ENCODE measurements at places on chromosomes 5 and 9. TPM values are rescaled to one million over a fixed set of nuclear protein-coding genes. Genes with fewer than 3 reads are reported as not detected.
A peak's percentile ranks its signal among the peaks of the same experiment; 100 is the strongest.

GRCh38 chr9:14941501-14942405 is 31.5 kb upstream of the FREM1 start:
- no peak for DNase-seq

DNA sequence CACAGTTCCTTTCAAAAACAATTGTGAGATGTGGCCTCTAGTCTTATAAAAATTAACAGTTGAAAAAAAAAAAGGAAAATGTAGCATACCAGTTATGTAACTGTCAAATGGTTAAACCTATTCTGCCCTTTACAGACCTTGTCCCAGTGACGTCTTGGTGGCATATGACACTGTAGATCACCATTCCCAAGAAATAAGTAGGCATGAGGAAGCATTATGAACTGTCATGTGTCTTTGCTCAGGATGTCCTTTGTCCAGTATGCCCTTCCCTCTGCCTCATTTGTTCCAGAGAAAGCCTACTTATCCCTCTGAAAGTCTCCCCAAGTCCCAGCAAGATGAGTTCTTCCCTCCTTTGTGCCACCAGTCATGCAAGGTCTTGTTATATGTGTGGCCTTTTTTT is 63.2 kb downstream of the PAM start:
- DNase-seq, result no peak

The IFNA2 gene
- not detected for total RNA-seq

The MYO10 gene
- 38.8 TPM for total RNA-seq

The NRARP gene
- total RNA-seq, result 1.2 TPM

The SLC6A3 gene
- not detected for total RNA-seq

The SPINK1 gene
- total RNA-seq, result not detected

DNA sequence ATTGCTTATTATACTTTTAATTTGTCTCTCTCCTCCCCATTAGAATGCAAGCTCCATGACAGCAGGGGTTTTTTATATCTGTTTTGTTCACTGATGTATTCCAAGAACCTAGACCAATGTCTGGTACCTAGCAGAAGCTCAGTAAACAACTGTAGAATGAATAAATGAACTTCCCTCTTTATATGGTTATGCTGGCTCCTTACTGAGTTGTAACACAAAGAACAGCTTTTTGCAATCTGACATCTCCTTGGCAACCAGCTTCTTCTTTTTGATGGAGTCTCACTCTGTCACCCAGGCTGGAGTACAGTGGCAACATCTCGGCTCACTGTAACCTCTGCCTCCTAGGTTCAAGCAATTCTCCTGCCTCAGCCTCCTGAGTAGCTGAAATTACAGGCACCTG is 13.6 kb downstream of the TRMO start:
- DNase-seq, result no peak

The PDZD2 gene
- not detected for total RNA-seq

GRCh38 chr5:111954516-111955395 is 197.8 kb upstream of the NREP start:
- no peak for DNase-seq

DNA sequence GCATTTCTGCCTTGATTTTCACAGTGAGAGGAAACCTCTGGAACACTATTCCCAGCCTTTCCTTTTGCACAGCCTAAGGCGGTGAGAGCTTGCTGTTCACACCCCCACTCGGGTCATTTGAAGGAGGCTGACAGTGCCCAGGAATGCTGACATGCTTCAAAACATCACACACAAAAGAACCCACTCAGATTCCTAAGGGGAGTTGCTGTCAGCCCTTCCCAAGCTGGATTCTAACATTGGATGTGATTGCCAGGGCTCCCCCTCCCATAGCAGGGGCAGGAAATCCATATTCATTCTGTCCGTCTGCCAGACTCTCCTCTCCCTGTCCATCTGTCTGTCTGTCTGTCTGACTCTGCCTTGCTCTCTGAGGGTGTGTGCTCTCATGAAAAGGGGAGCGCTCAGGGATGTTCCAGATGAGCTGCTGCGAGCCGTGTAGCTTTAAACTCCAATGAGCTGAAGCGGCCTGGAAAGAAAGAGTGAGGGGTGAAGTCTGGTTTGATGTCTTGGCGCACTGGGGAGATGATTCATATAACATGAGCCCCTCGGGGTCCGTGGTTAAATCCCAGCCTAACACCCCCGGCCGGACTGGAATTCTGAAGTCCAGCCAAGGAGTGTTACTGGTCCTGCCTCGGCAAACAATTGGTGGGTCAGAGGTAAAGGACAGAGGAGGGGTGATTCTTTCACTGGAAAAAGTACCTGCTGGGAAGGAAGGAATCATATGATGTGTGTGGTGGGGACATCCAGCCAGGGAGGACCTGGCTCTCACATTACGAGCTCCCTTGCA is 517.0 kb downstream of the CCDC171 start:
- no peak for DNase-seq

The IRX1 gene
- total RNA-seq, result not detected

The NEURL1B gene
- 15.4 TPM for total RNA-seq

DNA sequence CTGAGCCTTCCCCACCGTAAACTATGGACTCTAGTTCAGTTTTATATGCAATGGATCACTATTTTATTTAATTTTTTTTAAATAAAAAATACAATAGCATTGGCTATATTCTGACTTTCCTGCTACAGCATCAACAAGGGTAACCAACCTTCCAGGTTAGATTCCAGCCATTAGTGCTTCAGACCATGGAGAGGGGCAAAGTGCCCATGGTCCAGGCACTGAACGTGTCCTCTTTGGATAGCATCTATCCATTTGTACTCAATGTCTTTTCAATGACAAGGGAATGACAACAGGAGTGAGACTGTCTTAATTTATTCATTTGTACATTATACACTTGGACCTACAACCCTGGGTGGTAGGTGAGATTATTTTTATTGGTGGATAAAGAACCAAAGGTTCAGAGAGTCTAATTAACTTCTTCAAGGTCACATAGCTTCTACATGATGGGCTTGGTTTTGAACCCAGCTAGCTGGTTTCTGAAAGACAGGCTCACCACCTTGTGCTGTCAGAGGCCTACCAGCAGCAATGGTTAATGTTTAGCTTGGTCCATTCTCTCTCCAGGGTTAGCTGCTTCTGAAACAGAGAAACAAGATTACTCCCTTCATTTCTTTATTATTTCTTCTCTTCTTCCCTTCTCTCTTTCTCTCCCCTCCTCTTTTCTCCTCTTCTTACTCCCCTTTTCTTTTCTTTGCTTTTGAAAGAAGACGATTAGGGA is 11.5 kb downstream of the TMEM171 start:
- DNase-seq, result no peak

DNA sequence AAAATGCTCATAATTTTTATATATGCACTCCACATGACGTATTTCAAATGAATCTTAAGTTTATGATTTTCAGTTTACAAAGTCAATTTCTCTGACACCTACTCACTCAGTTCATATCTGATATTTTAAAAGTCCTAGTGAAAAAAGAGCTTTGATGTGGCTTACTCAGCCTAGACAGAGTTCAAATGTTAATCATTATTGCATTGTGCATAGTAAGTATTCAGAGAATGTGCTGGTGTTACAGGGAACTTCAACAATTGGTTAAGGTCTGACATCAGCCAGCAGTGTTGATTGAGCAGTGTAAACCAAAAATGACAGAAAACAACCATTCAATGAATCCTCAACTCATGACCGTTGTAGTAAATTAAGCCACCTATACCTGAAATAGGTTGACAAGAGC is 147.2 kb upstream of the LHFPL2 start:
- DNase-seq, result no peak

GRCh38 chr9:2082772-2083171 is 67.6 kb downstream of the SMARCA2 start:
- DNase-seq, result no peak

- no peak for DNase-seq
These were observed 25.8 kb downstream of the WNK2 start for GRCh38 chr9:93209576-93210323.

The PAPPA gene
- total RNA-seq, result 5.3 TPM

The KLF4 gene
- total RNA-seq, result 1.00 TPM

DNA sequence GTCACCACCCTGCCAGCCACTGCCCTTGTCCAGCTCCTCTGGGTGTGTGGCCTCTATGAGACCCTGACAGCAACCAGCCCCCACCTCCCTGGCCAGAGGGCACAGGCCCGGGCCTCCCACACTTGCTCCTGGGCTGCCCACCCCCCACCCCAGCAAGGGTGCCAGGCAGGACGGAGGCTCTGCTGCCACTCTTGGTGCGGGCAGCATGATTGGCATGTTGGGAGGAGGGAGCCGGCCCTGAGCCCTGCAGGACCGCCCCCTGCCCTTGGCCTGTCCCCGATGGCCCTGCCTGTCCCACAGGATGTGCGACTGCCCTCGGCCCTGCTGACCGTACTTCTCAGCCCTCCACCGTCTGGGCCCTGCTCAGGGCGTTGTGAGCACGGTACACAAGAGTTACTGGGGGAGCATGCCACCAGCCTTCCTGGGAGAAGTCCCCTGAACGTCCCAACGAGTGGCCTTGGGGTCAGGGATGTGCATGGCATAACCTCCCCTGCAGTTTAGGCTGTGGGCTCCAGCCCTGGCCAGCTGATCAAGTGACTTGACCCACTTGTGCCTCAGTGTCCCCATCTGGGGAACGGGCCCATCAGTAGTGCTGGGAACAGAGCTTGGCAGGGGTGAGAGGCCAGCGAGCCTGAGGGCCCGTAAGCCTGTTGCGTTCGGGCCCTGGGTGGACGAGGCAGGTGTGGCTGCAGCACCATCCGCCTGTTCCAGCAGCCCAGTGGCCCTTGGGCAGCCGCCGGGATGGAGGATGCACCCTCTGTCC is 16.0 kb downstream of the GPSM1 start:
- no peak for DNase-seq

DNA sequence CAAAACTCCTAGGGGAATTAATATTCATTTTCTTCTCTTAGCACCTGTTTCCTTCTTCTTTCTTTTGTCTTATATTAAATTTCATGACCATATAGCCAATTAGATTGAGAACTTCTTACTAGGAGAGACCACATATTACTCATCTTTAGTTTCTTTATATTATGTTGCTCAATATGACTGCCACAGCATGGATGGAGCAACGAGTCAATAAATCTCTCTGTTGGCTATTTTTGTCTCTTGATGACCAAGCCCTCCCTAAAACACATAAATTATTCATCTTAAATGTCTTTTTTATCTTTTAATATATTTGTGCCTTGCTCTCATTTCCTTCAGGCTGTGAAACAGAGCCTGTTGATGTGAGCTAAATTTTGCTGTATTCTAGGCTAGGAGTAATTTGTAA is 123.0 kb downstream of the ADAMTSL1 start:
- DNase-seq, result no peak

DNA sequence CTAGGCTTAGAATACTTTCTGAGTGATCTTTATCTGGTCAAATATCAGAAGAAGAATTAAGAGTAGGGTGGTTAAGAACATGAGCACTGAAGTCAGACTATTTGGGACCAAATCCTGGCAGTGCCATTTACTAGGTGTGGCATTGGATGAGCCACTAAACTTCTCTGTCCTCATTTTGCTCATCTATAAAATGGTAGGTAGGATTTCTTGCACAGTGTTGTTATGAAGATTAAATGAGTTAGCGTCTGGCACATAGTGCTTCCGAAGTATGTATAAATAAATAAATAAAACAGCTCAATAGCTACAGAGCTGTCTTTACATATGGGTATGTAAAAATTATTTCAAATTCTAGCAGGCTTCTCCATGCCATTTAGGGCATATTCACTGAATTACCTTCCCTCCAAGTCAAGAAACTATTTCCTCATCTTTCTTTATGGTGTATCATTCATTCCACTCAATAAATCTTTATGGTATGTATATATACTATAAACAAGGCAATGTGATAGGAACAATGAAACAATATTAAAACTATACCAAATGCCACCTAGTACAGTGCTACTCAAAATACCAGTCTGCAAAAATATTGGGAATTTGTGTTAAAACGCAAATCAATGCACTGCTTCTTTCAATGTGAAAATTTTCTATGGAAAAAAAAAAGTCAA is 9.8 kb upstream of the PGGT1B start:
- DNase-seq, result no peak

DNA sequence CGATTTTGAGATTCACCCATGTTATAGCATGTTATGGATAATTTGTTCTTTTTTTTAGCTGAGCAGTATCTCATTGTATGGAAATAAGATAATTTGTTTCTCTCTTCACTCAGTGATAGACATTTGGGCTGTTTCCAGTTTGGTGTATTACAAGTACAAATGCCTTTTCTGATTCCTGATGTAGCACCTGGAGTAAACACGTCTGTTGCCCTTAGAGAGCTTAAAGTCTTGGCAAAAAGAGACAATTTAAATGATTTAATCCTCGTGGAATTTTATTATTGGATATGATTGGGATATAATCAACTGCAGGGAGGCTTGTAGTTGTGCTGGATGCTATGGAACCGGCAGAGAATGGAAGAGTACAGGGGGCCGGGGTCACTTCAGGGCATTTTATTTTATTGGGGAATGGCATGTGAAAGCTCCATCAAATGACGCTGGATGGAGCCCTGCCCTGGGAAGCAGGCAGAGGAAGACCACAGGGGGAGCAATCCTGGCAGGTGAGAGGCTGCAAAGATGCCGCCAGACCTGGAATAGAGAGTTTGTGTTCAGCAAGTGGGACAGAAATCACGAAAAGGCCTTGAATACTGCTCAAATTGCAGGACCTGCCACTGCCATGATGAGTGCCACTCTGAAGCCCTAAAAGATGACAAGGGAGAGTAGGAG is 31.0 kb upstream of the TGFBI start:
- peak; percentile 41 for DNase-seq

DNA sequence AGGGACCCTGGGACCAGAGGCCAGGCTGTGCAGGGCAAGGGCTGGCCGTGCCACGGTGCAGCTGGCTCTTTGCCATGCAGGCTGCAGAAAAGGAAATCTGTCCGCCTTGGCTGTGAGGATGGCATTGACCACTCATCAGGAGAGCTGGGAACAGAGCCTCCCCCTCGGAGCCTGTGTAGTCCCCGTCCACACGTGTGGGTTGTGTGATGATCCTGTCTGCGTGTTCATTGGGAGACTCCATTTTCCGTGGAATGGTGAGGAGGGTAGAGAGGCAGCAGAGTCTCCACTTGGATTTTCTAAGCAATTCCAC is 47.7 kb downstream of the EHMT1 start:
- no peak for DNase-seq

GRCh38 chr5:38793099-38793498 is 52.7 kb upstream of the OSMR start:
- DNase-seq, result no peak

DNA sequence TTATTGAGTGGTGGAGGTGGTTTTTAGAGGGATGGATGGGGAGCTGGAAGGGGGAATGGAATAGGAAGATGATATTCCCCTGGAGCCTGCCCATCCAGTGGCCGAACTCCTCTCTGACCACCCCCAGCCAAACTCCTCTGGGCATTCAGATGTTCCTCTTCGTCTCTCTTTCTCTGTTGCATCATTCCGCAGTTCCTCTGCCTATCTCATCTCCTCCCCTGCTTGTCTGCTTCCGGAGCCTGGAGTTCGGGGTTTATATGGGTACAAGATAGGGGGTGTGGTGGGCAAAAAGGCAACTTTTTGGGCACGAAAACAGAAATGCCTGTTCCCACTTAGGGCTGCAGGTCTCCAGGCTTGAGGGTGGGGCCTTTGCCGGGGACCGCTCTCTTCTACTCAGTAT is 12.2 kb upstream of the CDK5RAP2 start:
- no peak for DNase-seq
